ENCODE measurements at places on chromosomes 5 and 9.

GRCh38 chr5:10621832-10622231, 58.0 kb downstream of the ANKRD33B start:
- DNase-seq = no peak

GRCh38 chr5:342501-343460, 21.3 kb downstream of the AHRR start:
- DNase-seq = no peak

DNA sequence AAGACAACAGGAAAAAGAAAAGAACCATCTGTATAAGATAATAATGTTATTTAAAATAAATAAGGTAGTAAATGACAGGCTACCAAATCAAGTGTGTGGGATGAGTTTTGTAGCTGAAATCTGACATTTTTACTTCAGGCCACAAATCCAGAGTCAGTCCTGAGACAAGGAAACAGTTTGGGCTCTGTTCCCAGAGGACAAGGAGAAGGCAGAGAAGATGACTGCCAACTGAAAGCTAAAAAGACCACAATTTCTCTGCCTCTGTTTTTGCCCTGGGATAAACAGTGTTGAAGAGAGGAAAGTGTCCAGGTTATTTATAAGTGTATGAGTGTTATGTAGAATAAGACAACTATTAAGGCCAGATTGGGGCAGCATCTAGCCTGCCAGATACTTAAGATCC, 180.5 kb downstream of the NFIB start:
- DNase-seq = no peak

DNA sequence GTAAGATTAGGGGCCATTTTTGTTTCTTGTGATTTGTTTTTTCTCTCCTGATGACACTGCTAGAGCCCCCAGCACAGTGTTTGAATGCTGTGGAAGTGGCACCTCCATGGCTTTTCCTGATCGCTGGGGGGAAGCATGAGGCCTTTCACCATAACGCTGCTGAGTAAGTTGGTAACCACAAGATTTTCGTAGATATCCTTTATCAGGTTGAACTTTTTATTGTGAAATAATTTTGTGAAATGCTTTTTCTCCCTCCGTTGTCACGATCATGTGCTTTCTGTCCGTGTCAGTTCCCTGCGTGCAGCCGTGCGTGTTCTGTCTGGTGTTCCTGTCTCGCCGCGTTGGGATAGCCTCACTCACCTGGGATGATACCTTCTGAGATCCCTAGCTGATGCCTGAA, 59.4 kb downstream of the EHMT1 start:
- DNase-seq = no peak

DNA sequence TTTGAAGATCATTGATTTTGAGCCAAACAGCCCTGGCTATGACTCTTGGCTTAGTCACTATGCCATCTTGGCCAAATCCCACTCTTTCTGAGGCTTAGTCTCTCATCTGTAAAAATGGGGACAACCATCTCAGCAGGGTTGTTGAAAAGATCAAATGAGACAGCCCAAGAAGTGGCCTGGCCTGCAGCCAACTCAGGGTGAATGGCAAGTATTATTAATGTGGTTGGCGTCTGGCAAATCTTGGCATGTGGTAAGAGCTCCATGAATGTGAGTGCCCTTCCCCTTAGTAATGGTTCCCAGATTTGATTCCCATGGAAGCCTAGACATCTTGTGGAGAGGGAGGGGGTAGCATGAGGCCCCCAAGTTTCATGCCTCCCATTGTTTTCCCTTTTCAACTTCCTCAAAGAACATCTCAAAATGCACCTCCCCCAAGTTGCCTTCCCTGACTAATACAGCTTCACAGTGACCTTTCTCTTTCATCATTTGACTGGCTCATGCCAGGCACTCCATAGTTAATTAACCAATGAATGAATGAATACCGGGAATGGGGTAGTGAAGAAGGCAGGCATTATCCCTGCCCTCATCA, 11.8 kb upstream of the TGFBI start:
- DNase-seq = peak; percentile 25

DNA sequence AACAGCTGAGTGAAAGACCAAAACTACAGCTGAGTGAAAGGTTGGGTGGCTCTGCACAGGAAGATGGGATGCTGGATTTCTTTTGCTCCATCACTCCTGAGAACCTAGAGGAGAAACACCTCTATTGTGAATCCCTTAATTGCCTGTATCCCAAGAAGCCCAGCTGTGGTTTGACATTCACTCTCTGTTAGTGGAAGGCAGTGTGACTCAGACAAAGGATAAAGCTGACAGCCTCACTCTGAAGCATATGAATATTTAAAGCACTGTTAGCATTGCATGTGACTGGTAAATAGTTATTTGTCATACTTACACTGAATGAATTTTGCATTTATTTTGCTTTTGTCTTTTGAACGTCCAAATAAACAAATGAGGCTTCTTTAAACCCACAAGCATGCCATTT, 367.1 kb upstream of the RIOK2 start:
- DNase-seq = no peak

GRCh38 chr5:8895062-8895461, 650.8 kb downstream of the SEMA5A start:
- no peak for DNase-seq

- no peak for DNase-seq
Measured at GRCh38 chr5:173941758-173942401, 47.1 kb upstream of the C5orf47 start.

DNA sequence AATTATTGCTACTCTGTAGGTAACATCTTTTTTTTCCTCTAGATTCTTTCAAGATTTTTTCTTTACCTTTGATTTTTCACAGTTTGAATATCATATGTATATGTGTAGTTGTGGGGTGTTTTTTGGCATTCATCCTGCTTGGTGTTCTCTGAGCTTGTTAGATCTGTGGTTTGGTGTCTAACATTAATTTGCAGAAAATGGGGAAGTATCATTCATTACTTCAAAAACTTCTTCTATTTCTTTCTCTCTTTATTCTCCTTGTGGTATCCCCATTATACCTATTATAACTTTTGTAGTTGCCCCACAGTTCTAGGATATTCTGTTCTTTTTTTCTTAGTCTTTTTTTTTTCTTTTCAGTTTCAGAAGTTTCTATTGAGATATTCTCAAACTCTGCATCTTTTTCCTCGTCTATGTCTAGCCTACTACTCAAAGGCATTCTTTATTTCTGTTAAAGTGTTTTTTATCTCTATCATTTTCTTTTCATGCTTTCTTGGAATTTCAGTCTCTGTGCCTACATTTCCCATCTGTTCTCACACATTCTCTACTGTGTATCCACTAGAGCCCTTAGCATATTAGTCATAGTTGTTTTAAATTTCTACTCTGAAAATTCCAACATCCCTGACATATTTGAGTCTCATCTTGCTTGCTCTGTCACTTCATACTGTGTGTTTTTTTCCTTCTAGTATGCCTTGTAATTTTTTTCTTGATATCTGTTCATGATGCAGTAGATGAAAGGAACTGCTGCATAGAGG, 60.1 kb upstream of the GNA14 start:
- DNase-seq = no peak

GRCh38 chr5:52925001-52925400, 64.2 kb upstream of the ITGA2 start:
- DNase-seq = no peak

DNA sequence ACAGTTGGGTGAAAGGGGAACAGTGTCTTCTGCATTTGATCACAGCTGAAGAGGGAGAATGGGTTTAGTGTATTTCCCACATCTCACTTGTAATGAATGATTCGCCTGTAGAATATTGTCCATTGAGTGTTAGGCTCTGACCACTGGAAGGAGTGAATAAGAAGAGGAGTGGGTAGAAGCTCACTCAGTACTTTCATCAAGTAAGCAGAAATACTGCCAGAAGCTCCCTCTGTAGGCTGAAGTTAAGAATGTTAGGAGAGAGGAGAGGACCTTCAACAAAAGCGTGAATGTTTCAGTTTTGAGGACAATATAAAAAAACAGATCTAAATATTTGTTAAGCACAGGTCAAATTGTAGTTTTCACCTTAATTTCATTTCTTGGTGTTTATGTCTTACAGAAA, 27.5 kb downstream of the FSD1L start:
- no peak for DNase-seq

DNA sequence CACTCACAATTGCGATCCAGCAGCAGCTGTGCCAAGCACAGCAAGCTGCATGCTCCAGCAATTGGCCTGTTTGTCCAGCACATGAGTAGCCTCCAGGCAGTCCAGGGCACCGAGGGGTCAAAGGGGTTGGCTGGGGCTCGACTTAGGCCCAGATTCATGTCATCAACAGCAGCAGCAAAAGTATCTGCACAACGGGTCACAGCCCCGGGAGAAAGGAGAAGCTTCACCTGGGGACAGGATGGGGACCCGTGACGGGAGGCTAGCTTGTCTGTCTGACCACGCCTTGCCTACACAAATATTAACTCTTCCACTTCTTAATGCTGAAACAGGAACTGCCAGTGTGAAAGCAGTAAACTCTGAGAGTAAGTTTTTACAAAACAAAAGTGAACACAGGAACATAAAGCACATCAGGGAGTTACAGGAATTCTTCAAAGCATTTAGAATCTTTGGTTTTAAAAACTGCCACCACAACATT, 191.2 kb downstream of the PIK3R1 start:
- no peak for DNase-seq

DNA sequence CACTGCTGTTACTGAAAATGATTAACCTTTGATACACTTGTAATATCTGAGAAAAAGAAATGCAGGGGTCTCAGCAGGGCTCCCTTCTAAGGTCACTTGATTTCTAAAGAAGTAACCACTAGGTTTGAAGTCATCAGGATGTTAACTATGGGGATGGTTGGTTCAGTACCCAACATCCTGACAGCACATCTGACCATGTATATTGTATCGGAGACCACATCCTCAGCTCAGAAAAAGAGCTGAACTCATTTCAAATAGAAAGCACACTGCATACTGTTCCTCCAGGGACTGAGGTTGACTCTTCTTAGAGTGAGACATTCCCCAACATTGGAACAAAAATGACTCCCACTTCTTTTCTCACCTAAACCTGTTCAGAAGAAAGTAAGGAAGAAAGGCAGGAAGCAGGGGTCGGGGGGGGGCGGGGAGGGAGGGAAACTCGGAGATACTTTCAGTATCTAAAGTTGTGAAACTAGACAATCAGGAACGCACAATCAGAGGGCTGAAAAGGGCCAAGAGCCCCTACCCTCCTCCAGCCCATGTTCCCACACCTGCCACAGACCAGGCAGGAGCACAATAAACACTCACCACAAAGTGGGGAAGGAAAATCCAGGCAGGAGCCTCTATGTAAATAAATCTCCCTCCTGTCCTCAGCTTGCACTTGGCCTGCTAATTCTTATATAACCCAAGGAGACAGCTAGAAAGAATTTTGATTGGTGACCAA, 730 bp upstream of the GZMA start:
- no peak for DNase-seq
